T1000 (cell line): ENCODE measurements at places on chromosomes 6 and 20.

GRCh38 chr6:21003780-21004541 is 469.7 kb downstream of the CDKAL1 start:
- no peak for DNase-seq

- DNase-seq, result no peak
These were observed 160.6 kb downstream of the IBTK start for GRCh38 chr6:82086944-82087343.

GRCh38 chr6:36914227-36914794 is 28.6 kb downstream of the C6orf89 start:
- no peak for DNase-seq

GRCh38 chr20:38343311-38344106 is 2.8 kb upstream of the LBP start:
- DNase-seq, result no peak

DNA sequence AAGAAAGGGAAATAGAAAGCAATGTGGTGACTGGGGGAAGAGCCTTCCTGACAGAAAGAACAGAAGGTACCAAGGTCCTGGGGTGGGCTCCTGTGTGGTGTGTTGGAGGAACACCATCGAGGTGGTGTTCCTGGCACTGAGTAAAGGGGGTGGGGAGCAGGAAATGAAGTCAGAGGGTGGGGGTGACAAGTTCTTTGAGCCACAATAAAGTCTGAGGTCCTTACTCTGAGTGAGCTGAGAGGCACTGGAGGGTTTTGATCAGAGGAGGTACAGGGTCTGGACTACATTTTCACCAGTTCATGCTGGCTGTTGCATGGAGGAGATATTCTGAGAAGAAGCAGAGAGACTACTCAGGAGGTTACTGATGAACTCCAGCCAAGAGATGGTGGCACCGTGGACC is 198.2 kb downstream of the GMPR start:
- no peak for DNase-seq

DNA sequence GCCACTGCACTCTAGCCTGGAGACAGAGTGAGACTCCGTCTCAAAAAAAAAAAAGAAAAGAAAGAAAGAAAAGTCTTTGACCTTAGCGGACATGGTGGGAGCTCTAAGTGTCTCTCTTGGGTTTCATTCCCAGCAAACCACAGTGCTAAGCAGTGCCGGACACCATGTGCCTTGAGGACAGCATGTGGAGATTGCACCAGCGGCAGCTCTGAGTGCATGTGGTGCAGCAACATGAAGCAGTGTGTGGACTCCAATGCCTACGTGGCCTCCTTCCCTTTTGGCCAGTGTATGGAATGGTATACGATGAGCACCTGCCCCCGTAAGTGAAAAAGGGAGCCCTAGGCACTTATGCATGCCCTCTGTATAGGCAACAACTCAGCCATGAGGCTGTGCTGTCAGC is 79.4 kb downstream of the GFRA4 start:
- no peak for DNase-seq

GRCh38 chr6:41467627-41468404 is 78.4 kb upstream of the FOXP4 start:
- DNase-seq, result no peak

DNA sequence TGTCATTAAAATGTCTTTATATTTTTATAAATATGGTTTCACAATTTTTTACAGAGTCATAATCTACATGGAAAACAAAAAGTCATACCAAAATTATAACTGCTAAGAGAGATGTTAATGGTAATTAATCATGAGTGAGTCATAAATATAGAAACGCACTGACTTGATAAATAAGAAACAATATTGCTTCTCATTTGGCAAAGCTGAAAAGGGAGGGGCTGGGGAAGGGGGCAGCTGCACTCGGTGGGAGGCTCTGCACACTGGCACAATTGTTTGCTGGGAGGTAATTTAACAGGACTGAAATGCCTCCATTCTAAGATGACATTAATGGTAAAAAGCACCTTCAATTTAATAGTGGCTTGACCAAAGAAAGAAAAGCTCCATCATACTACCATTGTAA is 133.3 kb upstream of the AGPAT4 start:
- no peak for DNase-seq

DNA sequence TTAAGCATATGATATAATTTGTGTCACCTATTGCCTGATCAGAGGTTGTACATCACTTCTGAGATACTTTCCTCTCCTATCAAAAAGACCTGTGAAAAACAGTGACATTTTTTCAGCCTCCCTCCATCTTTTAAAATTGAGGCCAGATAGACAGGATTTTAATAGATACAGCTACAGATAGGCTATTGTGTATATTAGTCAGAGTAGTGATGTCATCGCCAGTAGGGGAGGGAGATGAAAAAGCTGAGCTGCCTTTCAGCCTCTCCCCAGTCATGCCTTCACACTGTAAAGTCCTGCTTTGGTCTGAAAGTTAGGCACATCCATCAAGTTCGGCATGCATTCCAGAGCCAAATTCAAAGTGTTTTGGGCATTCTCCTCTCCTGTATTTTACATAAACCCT is 7.9 kb upstream of the PABPC1L start:
- no peak for DNase-seq

GRCh38 chr20:50366270-50367103 is 143.7 kb upstream of the PTPN1 start:
- peak; percentile 26 for DNase-seq

DNA sequence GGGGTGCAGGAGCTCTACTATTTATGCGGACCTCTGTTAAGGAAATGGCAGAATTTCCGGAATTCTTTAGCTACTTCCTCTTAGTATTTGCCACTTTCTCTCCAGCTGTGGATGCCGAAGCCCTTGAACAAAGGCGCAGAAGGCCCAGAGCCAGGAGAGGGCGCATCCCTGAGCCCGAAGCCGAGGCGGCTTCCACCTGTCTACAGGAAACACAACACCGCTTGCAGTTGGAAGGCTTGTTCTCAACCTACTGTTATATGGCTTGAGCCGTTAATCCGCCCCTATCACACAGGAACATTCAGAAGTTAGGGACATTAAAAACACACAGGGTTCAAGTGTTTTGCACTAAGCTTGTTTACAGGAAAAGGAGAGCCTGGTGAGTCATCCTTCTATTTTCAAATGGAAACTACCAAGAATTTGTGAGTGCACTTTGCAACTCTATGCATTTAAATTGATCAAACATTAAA is 417.1 kb downstream of the BCKDHB start:
- no peak for DNase-seq

DNA sequence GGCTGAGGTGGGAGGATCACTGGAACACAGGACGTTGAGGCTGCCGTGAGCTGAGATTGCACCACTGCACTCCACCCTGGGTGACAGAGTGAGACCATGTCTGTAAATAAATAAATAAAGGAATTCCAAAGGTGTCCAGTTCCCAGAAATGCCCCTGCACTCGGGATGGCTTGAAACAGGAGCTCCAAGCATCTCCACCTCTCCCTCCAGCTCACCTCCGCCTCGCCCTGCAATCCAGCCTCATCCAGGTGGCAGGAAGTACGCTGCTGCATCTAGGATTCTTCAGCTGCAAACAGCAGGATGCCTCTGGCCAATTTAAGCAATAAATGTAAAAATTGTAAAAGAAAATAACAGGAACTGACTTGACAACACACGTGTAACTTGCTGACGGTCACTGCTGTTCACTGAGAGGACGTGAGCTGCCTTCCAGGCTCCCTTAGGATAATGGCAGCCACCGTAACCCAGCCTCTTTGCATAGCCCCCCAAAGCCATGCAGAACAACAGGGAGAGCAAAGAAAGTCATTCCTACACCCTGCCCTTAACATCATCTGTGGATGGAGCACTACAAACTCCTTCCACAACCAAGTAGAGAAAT is 11.4 kb upstream of the GRM4 start:
- DNase-seq, result no peak

DNA sequence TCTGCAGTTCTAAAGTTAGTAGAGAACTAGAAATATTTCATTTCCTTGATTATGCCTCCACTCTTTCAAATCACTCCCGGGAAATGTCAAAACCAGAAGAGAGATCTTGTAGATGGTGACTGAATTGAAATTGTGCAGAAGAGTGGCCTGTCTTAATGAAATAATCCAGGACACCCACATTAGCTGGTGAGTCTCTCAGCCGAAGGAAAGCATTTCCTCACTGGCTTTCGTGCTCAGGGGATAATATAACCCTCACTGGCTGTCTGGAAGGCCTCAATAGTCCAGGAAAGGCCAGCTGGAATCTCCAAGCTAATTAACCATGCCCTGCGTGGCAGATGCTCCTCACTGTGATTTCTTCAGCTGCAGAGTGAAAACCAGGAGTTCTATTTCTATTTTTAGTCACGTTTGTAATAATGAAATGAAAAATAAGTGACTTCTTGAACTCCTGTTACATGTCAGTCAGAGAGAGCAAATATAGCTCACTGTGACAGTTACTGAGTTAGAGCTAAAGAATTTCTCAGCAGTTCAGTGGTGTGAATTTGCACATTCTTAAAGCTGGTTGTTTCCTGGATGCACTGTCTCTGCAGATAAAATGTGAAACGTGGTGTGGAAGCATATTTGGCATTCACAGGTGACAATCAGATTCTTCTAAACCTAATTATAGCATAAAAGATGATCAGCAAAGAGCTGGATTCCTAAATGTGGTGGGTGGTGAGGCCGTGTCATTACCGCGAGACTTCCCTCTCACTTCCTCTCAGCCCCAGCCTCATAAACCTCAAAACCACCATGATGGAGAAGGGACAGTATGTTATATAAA is 211.7 kb downstream of the LMBRD1 start:
- DNase-seq, result no peak

DNA sequence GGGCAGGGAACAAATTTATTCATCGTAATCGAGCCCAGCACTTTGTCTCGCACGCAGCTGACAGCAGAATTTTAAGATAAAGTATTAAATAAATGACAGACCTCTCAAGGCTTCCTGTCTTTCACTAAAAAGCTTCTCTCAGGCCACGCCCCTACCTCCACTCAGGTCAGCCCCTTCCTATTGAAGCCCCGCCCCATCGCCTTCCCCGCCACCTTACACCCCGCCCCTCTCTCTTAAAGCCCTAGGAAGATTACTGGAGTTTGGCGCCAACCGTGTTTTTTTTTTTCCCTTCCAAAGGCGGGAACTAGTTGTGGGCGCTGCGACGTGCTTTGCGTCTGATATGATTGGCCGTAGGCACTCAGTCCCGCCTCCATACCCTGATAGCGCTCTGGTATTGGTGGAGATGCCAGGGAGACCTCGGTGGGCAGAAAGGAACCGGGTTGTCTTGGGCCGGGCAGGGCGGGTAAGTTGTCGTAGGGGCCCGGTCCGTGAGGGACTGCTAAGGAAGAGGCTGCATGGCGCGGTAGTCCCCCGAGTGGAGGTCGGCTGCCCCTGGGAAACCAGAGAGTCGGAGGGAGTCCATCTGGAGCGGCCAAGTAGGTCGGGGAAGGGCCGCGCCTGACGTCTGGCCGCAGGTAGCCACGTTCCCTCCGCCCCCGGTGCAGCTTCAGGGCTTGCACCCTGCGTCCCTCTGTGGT is at the start of gene CASP8AP2:
Gene CASP8AP2 (plus strand): TSS at position 409 of the 698 bp plus-strand sequence.
- DNase-seq, result peak; percentile 90

GRCh38 chr20:17783671-17784070 is 83.9 kb downstream of the BANF2 start:
- no peak for DNase-seq

DNA sequence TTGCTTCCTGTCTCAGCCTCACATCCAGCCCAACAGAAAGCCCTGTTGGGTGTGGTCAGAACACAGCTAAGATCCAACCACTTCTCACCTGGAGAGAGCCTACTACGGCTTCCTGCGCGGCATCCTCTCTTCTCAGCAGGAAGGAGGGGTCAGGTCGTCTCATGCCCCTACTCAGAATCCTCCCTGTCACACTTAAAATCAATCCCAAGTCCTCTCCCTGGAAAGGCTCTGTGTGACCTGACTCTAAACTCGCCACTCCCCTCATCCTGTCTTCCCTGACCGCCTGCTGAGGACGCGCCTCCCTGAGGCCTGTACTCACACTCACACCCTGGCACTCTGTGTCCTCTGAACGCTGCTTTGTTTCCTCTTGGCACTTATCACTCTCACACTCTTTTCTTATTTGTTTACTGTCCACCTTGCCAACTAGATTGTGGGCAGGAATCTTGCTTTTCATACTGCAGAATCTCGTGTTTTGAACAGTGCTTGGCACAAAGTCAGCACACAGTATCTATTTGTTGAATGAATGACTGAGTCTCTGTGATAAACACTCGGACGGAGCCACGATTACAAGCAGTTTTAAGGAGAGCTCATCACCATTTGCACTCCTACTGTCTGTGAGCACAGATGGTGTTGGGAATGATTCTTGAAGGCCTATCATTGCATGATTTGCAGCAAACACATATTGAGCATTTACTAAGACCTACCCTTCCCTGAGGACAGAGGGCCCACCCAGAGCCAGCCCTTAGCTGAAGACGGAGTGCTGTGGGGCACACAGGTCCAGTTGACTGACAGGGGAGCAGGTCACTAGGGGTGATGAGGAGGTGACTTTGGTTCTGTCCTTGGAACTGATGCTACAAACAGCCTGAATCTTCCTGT is 18.7 kb downstream of the RAB5IF start:
- no peak for DNase-seq

DNA sequence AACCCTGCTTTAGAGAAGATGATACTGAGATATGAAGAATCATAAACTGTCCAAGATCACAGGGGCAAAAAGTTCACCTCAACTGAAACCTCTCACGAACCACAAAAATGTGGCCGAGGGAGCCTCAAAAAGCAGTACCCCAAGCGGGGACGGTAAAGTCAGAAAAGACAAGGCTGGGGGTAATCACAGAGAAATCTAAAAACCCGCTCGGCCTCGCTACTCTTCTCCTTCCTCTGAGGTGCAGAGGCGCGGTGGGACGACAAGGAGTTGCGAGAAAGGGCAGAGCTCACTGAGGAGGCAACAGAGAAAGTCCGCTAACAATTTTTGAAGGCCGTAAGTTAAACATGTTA is 356 bp upstream of the IRAK1BP1 start:
- DNase-seq, result no peak

DNA sequence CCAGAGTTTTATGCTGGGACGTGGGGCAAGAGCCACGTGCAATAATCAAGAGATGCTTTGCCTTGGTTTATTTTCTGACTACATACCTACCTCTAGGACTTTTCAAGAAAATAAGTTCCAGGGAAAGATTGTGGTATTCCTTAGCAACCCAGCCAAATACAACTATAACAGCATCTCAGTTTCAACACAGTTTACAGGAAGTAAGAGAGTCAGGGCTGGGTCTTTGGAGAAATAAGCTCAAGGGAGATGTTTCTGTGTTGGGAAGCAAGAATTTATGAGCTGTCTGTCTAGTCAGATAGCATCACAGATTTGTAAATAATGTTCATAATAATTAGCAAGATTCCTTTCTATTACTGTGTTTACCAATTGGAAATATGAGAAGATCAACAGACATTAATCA is 35.1 kb downstream of the MAP3K5 start:
- DNase-seq, result no peak

- DNase-seq, result peak; percentile 37
These were observed 83.0 kb downstream of the WDR27 start for GRCh38 chr6:169618526-169619490.
